ENCODE measurements at places on chromosomes 4 and X.
A peak's percentile ranks its signal among the peaks of the same experiment; 100 is the strongest.

DNA sequence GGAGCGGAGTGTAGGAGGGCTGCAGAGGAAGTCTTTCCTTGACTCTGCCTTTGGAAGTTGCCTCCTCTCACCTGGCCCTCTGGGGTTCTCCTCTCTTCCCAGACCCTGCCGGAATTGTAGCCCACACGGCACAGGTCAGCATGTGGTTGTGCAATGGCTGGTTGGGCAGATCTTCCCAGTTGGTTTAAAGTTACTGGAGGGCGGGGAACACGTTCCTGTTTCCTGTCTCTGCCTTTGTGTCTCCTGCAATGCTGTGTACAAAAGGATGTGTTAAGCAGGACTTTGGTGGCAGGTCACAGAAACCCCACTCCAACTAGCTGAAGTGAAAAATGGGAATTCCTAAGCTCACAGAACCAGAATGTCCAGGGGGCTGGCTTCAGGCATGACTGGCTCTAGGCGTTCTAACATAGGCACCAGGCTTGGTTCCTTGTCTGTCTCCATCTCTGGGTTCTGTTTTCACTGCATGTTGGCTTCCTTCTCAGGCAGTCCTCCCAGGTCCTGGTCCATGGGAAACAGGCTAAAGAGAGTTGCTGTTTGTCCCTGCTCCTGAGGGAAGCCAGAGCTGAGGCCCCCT, 19.9 kb downstream of the SORCS2 start:
- no peak for DNase-seq

GRCh38 chr4:172042714-172043114, 229.5 kb downstream of the GALNTL6 start:
- no peak for DNase-seq

- no peak for DNase-seq
These were observed 186.2 kb downstream of the RCHY1 start for GRCh38 chr4:75327804-75328512.

DNA sequence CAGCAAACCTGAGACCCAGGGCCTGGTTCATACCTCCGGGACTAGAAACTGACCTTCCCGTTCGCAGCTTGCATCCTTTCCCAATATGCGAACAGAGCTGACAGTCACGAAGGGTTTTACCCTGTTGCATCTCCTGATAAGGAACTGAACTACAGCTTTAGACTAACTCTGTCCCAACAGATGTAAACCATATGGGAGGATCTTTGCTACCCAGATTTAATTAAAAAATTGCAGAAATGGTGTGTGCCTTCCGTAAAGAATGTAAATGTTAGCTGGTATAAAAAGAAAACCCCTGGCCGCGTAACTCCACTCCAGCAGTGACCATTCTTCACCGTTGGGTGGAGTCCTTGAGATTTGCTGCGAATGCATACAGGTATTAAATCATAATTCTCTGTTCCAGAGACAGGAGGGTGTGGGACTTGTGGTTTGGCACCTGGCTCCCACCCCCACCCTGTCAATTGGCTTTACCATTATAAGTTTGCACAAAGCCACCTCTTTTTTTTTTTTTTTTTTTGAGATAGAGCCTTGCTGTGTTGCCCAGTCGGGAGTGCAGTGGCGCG, 40.6 kb upstream of the SORCS2 start:
- DNase-seq = no peak

DNA sequence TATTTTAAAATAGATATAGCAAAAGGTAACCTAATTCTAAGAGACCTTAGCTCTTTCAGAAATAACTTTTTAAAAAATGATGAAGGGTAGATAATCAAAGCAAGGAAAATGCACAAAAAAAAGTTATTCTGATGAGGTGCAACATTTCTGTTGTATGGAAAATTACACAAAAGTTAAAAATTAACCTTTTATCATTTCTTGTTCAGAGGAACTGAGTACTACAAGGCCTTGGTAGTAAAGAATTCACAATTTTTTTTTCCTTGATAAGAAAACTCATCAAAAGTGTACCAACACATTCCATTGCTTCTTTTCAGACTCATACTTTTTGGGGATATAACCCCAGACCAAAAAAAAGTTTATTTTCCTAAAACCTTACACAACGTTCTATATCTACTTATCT, 213.0 kb downstream of the IL15 start:
- DNase-seq = no peak

GRCh38 chrX:154660541-154660940, 7.2 kb upstream of the CTAG2 start:
- DNase-seq = no peak

DNA sequence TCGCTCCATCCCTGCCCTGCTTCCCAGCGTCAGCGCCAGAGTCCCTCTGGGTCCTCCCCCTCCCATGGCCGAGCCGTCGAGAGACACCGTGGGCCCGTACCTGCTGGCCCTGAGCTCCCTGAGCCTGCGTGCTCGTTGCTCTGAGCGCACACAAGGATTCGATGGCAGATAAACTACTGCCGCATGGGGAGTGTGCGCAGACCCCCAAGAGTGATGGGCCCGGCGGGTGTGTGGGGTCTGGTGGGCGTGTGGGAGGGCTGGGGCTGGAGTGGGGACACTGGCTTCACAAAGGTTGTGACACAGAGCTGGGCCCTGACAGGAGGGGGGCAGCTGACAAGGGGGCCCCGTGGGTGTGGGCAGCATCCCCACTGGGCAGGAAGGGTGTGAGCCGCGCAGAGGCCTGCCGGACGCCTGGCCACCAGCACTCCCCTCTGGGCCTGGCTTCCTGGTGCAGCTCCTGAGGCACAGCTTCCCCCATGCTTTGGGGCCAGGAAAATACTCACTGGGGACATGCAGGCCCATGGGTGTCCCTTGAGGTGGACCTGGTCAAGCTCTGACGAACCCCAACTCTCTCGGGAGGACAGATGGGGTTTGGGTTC, 4.8 kb upstream of the RGS12 start:
- DNase-seq = no peak

GRCh38 chrX:67555578-67556203, 11.9 kb downstream of the AR start:
- peak; percentile 51 for DNase-seq

DNA sequence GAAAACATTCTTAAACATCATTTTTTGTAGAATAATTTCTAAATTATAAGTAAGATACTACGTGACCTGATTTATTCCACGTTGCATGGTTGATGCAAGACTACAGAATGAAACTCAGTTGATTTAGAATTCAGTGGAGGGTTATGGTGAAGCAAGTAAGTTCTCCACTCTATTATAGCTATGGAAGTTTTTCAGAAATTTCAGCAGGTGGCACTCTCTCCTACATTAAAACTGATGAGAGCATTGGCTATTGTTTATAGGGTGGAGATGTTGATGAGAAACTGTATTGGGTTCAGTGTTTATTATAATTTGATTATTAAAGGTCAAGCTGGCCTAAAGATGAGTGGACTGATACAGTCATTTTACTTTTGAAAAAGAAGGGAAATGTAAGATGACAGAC, 88.0 kb downstream of the FNIP2 start:
- no peak for DNase-seq

DNA sequence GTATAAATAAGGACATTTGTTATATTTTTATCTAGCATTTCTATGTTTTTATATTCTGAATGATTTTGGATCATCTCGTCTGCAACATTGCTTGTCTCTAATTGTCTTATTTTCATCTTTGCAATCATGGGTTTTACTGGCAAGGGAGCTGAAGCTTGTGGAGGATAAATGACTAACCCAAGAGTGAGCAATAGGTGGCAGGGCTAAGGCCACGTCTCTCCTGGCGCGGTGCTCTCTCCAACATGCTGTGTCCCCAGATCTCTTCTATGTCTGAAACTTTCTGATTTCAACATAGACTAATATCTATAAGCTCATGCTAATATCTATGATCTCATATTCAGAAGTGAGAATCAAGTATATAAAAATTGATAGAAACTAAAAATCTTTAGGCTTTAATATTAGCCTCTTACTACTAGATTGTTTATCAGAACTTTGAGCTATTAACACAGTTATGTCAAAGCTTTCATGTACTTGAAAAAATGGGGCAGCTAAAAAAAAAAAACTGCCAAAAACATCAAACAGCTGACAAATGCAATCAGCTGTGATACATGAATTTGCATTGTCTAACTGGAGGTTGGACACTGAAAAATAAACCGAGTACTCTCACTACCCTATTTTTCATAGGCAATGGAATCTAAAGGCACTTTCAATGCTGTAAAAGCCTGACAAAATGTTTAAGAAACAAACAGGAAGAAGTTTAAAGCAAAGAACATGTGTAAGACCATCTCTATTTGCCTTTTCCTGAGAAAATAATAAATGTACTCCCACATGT, 169.2 kb downstream of the TMA16 start:
- no peak for DNase-seq

DNA sequence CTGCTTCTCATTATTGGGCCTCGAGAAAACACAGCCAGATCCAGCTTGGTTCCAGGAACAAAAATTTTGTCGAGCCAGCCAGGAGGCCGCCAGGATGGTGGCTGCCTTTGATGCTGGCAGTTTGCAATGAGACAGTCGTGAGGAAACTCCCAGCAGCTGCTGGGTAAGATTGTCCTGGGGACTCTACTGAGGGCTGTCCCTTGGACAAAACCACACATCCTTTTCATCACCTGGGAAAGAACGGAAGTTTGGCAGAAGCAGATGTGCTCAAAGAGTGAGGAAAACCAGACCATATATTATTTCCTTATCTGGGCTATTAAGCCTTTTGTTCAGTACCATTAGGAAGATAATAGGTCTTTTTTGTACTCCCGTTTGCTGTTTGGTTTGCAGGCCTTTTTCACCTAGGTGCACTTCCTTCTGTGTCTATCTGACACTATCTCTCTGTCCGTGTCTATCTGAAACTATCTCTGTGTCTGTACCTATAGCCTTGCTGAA, 13.4 kb upstream of the PAPSS1 start:
- no peak for DNase-seq

GRCh38 chr4:173937631-173938270, 345.7 kb downstream of the FBXO8 start:
- DNase-seq = no peak

- DNase-seq = no peak
These were observed 264.8 kb downstream of the CAMK2D start for GRCh38 chr4:113496698-113497097.

- no peak for DNase-seq
These were observed 126.4 kb downstream of the KDR start for GRCh38 chr4:54999003-54999402.

- no peak for DNase-seq
These were observed 21.1 kb upstream of the CD38 start for GRCh38 chr4:15757054-15757453.

DNA sequence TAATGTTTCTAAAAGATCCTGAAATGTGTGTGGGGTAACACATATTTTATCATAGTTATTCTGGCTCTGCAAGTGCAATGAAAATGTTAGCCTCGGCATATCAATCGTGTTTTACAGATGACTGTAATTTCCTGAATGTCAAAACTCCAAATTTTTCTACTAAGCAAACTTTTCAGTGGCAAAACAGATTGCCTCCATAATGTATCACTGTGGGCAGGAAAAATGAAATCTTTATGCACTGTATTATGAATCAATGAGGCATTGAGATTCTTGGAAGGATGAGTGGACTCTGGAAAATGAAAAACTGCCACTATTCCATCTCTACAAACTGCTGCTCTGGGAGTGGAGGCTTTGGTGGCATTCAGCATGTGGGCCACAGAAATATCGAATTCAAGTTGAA, 160.1 kb upstream of the MBNL3 start:
- no peak for DNase-seq

DNA sequence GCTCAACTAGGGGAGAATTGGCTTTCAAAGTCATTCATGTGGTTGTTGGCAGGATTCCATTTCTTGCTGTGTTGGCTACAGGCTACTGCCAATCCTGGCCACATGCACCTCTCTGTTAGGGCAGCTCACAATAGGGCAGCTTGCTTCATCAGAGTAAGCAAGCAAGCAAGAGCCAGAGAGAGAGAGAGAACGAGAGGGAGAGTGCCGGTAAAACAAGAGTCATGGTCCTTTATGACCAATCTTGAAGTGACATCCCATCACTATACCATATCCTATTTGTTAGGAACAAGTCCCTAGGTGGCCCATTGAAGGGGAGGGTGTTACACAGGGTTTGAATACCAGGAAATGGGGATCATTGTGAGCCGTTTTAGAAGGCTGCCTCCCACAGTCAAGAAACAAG, 33.0 kb upstream of the TLR2 start:
- no peak for DNase-seq

GRCh38 chrX:132508834-132509233, 20.0 kb upstream of the MBNL3 start:
- DNase-seq = no peak

DNA sequence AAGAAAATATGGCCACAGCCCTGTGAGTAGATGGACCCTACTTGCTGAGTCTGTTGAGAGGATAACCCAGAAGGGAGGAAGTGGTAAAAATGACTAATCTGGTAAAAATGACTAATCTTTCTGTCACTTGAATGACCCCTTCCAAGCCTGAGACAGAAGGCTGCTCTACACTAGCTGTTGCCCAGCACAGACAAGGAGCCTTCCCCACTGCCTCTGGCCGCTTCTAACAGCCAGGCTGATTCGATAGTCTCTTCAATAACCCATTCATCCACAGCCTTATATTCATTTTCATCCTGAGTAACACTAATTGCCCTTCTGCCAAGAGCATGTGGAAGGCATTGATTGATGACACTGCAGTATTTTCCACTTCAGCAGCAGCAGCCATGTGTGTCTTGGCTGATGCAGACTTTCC, 18.4 kb downstream of the MAGEB17 start:
- no peak for DNase-seq

- DNase-seq = no peak
These were observed 194.3 kb upstream of the RPS6KA3 start for GRCh38 chrX:20461002-20461401.

DNA sequence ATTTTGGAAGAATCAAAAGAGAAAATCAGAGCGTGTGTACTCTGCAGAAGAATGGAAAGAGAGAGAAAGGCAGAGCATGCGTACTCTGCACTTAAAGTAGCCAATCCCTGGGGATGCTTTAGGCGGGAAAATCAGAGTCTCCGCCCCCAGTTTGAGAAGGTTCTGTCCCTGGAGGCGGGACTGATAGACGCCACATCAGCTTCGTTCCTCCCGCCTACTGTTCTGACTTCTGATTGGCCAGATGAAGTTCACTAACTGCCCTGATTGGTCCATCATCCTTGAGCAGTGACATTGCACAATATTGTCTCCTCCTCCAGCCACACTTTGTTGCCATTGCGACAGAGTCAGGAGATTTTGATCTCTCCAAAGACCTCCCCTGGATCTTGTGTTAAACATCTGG, 23.8 kb downstream of the SSX1 start:
- DNase-seq = no peak

- DNase-seq = no peak
These were observed 1118.1 kb upstream of the PABPC4L start for GRCh38 chr4:135319685-135320084.

- DNase-seq = peak; percentile 70
These were observed 6.5 kb downstream of the RPL39 start for GRCh38 chrX:119784747-119785446.

- no peak for DNase-seq
These were observed 87.4 kb downstream of the PDGFC start for GRCh38 chr4:156884183-156884582.
